Glomerular endothelial cell (primary cell): ENCODE measurements at places on chromosomes 16 and 17. TPM values are rescaled to one million over a fixed set of nuclear protein-coding genes. Genes with fewer than 3 reads are reported as not detected.
A peak's percentile ranks its signal among the peaks of the same experiment; 100 is the strongest.

DNA sequence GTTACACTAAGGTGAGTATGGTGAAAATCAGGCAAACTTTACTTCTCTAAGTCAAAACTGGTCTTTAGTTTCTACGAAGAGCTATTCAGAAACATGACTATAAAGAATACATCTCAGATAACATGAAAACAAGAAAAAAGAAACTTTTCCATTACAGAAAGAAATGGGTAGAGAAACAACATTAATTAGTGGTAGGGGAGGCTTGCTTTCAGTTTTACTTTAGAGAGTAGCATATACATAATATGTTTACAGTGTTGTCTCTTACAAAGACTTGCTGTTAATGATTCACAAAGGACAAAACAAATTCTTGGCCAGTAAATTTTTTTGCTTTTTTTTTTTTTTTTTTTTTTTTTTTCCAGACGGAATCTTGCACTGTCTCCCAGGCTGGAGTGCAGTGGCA lies 34.2 kb downstream of the CRLF3 start:
- DNase-seq: no peak

DNA sequence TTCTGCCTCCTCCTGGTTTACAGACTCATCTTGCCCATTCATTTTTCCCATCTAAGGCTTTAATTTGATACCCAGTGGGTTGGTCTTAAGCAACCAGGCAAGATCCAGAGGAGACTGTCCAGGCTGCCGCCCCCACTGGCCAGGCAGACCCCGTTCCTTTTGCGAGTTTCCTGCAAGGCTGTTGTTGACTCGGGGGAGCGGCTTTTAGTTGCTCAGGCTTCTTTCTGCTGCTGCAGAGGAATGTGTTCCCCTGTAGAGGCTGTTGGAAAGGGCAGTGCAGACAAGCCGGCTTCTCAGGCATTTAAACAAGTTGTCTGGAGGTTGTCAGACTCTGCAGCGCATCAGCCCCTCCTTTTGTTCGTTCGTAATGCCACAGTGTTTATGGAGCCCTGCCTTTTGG lies 231.2 kb downstream of the PRKCA start:
- no peak for DNase-seq

DNA sequence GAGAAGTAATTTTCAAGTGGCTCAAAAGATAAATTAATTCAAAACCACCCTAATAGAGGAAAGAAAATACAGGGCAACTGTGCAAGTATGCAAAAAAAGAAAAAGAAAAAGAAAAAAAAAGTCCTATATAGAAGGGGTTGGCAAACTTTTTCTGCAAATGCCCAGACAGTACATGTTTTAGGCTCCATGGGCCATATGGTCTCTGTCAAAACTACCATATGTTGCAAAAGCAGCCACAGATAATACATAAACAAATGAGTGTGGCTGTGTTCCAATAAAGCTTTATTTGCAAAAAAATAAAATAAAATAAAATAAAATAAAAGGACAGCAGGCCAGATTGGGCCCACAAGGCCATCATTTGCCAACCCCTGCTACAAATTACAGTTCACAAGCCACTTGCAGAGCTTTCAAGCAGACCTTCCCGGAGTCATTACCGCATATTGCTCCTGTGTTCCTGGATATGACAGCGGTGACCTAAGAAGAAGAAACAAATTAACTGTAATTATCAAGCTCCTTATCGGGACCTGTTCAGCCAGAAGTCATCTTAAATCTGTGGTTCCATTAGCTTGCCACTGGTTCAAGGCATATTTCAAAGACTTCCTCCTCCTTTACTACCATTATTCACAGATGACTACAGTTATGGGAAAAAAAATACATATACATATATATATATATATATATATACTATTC lies 15.9 kb downstream of the ZC3H7A start:
- no peak for DNase-seq

DNA sequence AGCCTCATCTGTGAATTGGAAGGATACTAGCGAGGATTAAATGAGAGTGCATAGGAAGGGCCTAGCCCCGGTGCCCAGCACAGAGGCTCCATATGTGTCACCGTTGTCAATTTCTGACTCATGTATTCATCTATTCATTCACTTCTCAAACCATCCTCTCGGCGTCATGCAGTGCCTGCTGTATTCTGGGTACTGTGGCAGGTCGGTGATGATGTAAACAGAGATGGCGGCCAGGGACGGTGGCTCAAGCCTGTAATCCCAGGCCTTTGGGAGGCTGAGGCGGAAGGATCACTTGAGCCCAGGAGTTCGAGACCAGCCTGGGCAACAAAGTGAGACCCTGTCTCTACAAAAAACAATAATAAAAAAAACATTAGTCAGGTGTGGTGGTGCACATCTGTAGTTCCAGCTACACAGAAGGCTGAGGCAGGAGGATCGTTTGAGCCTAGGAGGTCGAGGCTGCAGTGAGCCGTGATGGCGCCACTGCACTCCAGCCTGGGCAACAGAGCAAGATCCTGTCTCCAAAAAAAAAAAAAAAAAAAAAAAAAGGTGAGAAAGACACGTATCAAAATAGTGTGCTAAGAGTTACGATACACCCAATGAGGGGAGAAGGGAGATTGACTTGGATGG lies 4.3 kb upstream of the PPP1R1B start:
- no peak for DNase-seq

GRCh38 chr17:16371742-16372141 lies 9.1 kb upstream of the UBB start:
- no peak for DNase-seq

GRCh38 chr16:31472709-31473203 lies 804 bp downstream of the TGFB1I1 start:
- DNase-seq: peak; percentile 62

- no peak for DNase-seq
Observed at GRCh38 chr17:45372325-45372869, 55.6 kb upstream of the MAP3K14 start.

GRCh38 chr16:17691899-17692176 lies 221.1 kb upstream of the XYLT1 start:
- no peak for DNase-seq

DNA sequence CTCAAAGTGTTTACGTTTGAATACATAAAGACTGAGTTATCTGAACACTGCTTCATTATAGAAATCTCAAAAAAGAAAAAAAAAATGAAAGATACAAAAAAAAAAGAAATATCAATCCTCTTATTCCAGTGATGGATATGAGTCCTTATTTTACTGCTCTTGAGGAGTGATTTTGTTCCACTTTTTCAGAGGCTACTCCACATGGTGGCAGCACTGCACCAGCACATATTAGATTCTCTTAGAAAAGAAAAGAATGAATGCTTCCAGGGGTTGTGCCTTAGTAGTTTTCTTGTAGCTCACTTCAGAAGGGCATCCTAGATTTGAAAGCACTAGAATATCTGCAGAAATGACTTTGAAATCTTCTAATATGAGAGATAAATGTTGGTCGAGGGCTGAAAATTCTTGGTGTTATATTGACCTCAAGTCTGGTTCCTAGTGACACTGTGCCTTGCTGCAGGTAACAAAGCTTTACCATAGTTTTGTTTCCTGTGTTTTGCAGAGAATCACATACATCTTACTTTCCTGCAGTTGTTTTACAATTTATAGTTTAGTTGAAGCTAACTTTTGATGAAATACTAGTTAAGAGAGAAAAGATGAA lies 25.9 kb downstream of the AP2B1 start:
- DNase-seq: peak; percentile 44

DNA sequence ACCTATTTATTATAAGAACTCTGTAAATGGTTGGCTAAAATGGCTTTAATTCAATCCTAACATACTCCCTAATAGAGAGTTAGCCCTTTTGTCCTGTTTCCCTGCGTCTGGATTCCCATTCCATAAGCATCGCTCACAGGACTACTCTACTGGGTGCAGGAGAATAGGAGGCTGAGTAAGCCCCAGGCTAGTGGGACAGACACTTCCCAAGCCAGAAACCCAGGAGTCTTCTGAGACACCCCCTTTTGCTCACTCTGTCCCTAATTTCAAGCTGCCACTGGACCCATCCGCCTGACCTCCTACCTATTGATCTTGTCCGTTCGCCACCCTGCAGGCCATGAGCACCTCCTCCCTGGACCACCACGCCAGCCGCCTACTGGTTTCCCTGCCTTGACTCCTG lies 16.7 kb upstream of the TOB1 start:
- no peak for DNase-seq

- DNase-seq: no peak
Observed at GRCh38 chr16:28587386-28587785, 9.5 kb downstream of the SULT1A2 start.

GRCh38 chr17:80005360-80006338 lies 30.0 kb downstream of the TBC1D16 start:
- no peak for DNase-seq

DNA sequence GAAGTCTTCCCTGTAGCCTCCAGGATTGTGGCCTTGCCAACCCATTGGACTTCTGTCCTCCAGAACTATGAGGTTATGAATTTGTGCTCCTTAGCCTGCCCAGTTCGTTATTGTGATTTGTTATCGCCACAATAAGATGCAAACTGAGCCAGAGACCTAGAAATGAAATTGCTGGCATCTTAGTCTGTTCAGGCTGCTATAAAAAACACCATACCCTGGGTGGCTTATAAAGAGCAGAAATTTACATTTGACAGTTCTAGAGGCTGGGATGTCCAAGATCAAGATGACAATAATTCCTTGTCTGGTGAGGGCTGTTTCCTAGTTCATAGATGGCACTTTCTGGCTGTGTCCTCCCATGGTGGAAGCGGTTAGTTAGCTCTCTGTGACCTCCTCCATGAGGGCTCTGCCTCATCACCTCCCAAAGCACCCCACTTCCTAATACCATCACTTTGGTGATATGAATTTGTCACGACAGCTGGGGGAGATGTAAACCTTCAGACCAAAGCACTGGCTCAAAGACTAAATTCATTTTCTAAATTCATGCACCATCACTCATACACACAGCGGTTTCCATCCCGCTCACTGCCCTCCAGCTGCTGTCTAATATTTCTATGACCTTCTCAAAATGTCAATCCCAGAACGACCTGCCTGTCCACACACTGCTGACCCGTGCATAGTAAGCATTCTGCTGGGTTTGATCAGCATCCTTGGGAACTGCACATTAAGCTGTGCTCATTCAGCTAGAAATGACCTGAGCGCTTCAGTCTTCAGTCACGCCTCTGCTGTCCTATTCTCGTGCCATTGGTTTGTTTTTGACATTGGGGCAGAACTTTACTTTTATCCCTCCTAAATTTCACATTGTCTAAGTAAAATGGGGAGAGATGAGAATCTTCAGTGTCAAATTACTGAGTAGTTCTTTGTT lies 36.6 kb downstream of the GINS3 start:
- DNase-seq: no peak

GRCh38 chr16:79600638-79601091 lies at the start of gene MAF:
Gene MAF (minus strand): TSS chr16:79600737. CDS start chr16:79599902, 835 bp downstream.
- peak; percentile 36 for DNase-seq

DNA sequence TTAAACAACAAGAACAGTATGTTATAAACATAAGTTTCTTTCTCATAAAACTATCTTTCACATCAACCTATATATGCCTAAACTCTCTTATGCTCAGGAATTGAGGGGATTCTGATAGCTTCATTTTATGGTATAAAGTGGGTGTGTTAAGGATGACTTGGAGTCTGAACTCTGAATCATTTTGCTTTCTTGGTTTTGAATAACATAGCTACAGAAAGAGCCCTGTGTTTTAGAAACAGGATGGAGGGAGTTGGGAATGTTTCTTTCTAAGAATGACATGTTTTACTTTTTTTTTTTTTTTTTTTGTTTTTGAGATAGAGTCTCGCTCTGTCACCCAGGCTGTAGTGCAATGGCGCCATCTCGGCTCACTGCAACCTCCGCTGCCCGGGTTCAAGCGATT lies 50.1 kb downstream of the RHOT1 start:
- no peak for DNase-seq

- no peak for DNase-seq
Observed at GRCh38 chr17:58536542-58536941, 22.1 kb upstream of the MTMR4 start.

DNA sequence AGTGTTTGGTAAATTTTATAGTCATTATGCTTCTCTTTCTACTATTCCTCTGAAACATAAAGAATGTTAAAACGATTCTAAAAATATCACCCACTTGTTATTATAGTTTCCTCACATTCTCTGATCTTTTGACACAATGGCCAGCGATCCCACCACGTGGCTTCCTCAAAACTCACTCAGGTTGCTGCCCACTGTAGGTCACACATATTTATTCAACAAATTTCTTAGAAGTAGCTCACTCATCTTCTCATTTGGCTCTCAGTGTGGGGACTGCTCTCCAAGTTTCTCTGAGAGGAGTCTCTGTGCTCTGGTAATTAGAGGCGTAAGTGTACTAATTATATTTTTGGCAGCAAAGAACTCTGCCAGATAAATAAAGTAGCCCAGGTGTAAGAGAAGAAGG lies 465.4 kb downstream of the CDH11 start:
- DNase-seq: no peak

DNA sequence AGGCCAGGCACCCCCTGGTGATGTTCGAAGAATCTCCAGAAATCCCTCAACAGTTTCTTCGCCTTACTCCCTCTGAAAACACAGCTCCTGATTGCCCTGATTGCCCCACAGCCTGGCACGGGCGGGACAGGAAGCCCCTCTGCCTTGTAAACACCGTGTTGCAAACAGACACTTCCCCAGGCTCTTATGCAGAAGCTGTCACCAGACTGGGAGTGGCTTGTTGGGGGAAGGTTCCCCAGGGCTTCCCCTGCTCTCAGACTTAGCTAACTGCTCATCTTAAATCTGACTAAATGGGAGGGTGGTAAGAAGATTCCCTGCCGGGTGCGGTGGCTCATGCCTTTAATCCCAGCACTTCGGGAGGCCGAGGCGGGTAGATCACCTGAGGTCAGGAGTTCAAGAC lies 11.2 kb downstream of the PIK3R5 start:
- DNase-seq: no peak

DNA sequence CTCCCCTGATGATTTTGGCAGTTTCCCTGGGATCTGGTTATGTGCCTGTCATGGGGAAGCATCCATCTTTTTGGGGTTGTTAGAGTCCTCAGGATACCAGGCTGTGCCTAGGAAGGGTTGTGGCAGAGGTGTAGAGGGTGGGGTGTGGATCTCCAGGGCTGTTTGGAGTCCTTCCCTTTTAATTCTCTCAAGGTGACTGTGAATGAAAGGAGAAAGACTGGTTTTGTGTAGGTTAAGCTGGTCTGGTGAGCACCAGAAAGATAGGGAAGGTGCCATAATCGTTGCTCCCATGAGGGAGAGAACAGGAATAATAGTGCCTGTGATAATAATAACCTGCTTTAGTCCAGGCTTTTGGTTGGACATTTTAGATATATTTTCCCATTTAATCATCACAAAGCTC lies 7.0 kb downstream of the MAP2K4 start:
- no peak for DNase-seq

The TMEM204 gene
- total RNA-seq: 20.4 and 34.2 TPM in 2 replicates

The NPIPB9 gene
- total RNA-seq: 0.92 and 2.0 TPM in 2 replicates

The GOSR1 gene
- 21.4 and 35.0 TPM in 2 replicates for total RNA-seq

The AOC3 gene
- total RNA-seq: 0.05 and 0.82 TPM in 2 replicates

The CDT1 gene
- total RNA-seq: 10.9 and 17.8 TPM in 2 replicates

The ACSM2A gene
- not detected in 2 replicates for total RNA-seq

The KCNH4 gene
- 0.05 and 0.70 TPM in 2 replicates for total RNA-seq

The SLC35G6 gene
- not detected in 2 replicates for total RNA-seq

The MILR1 gene
- 4.5 and 6.0 TPM in 2 replicates for total RNA-seq

The SNX20 gene
- 0.73 TPM in 1 of 2 replicates, not detected in the other for total RNA-seq

The DECR2 gene
- total RNA-seq: 29.1 and 35.9 TPM in 2 replicates

The CRHR1 gene
- total RNA-seq: not detected in 2 replicates

The DUXB gene
- total RNA-seq: not detected in 2 replicates

The MT1H gene
- not detected in 2 replicates for total RNA-seq
